Esophagus squamous epithelium (tissue), 5 donors: ENCODE measurements at places on chromosomes 3 and 15.
A peak's percentile ranks its signal among the peaks of the same experiment; 100 is the strongest.

DNA sequence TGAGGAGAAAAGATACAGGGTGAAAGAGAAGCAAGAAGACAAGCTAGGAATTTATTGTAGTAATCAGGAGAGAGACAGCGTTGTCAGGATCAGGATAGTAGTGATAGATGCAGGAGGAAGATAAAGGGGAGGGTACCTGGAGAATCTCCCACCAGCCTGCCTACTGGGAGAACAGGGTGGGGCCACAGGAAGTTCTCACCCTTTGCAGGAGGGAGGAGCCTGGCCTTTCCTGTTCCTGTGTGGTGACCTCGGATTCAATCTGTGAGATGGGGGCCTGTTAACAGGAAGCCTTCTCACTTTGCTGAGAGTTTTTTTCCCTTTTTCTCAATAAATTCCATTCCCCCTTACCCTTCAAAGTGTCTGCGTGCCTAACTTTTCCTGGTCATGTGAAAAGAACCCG lies 37.6 kb downstream of the GMPS start:
- no peak for DNase-seq

DNA sequence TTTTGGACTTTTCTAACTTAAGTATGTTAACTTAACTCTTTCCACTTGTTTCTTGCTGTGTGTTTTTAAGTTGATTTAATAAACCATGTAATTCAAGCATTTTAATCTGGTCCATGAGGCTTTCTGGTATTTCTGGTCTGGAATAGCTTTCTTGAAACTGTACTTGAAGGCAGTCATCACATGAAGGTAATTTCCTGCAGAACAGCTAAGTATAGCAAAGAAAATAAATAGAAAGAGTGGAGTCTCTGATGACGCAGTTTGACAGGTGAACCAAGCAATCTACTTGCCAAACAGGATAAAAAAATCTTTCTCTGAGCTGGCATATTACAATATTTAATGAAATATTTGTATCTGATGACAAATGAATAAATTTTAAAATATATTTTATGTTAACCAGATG lies 74.9 kb downstream of the BTLA start:
- no peak for DNase-seq

- DNase-seq, result no peak
Observed at GRCh38 chr3:46947546-46947901, 29.0 kb downstream of the CCDC12 start.

DNA sequence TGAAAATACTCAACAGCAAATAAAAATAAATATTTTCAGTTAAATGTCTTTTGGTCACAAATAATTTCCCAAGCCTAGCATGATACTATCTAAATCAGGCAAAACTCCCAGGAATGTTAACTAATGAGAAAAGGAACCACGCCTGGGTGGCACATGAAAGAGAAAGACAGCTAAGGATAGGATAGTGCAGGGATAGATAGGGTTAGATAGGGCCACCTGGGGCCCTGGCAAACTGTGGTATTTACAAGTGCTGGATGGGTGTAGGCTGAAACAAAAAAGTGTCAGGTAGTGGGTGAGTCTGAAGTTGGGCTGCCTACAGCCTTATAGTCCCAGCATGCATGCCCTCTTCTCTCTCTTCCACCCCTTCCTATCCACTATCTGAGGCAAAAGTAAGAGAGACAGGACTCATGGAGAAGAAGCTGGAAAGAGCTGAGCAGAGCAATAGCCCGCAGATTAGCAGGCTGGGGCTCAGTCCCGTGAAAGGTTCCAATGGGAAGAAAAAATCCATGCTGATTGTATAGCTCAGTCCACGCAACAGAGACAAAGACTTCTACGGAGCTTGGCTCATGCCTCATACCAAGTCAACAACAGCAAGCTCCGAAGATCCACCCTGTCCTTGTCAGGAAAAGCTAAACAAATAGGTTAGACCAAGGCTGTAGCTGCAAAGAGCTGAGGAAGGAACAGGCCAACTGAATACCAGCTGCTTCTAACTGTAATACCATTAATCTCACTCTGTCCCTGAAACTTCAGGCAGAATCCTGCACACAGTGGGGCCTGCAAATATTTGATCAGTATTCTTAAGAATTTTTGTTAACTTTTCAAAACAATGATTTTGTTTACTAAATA lies 342.1 kb upstream of the ATP11B start:
- DNase-seq, result no peak

DNA sequence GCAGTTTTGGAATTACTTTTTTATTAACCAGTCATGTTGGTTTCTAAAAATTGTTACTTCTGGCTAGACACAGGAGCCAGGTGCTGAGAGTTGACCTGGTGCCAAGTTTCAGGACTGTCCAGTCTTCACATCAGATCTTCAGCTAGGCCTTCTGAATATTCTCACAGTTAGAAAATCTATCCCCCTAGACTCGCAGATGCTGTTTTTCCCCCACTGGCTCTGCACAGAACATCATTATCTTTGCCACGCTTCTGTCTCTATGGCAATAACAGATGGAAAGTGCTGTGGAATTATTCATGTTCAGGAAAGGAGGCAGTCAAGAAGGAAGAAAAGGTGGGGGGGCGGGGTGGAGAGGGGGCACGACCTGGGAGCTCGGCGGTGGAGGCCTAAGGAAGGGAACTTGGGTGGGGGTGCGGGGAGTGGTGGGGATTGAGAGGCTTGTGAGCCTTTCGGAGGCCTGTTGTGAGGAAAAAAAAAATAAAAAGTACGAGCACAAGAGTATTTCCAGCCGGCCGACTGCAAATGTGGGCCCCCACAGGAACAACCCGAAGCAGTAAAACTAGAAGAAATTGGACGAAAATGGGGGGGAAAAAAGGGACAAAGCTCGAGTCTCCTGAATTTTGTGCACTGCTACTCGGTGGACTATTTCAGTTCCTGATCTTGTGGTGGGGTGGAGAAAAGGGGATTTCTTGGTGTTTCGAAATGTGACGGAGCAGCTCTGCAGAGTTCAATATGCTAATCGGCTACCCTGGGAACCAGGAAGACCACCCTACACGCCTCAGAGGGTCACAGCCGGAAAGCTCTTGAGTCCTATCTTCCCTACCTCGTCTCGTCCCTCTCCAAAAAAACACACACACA lies 1.5 kb upstream of the SKIL start:
- peak; percentile 5 for DNase-seq

DNA sequence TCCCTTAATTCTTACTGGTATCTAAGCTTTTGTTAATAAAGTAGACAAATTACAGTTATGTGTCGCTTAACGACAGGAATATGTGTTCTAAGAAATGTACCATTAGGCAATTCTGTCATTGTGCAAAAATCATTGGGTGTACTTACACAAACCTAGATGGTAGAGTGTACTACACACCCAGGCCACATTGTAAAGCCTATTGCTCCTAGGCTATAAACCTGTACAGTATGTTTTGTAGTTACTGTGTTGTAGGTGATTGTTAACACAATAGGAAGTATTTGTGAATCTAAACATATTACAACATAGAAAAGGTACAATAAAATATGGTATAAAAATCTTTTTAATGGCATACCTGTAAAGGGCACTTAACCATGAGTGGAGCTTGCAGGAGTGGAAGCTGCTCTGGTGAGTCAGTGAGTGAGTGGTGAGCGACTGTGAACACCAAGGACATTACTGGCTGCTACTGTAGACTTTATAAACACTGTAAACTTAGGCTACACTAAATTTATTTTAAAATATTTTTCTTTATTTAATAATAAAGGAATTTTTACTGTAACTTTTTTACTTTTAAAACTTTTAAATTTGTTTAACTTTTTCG lies 47.4 kb downstream of the FSIP1 start:
- DNase-seq, result no peak

GRCh38 chr15:42130246-42130986 lies 26.0 kb downstream of the PLA2G4F start:
- no peak for DNase-seq
